ENCODE measurements at places on chromosomes 16 and 17. TPM values are rescaled to one million over a fixed set of nuclear protein-coding genes. Genes with fewer than 3 reads are reported as not detected.

PRAC1 gene
- not detected for total RNA-seq

IGFBP4 gene
- 109 TPM for total RNA-seq

AURKB gene
- 4.5 TPM for total RNA-seq

RNF135 gene
- total RNA-seq = 26.9 TPM

DNA sequence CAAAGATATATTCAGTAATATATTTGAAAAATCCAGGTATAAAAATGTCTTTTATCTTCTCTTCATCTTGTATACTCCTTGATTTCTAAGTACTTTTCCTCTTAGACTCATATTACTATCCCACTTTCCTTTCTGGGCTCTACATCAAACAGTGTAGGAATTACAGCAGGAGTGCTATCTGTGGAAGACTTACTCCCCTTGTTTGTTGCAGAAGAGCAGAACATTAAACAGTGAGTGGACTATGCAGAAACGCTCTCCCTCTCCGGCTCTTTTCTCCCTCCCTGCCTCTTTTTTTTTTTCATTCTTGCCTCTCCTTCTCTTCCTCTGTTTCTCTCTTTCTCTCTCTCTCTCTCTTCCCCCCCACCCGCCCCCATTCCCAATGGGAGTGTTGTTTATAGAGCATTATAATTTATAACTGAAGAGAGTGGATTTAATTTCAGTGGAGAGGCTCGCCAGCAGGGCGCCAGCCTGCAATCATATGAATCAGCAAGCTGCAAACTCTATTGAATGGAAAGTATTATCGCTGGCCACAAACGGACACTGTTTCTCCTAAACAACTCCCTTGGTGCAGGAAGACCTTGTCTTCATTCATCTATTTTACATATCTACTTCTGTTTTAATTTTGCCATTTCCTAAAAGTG is 242.3 kb upstream of the TBX2 start:
- DNase-seq = no peak

DNA sequence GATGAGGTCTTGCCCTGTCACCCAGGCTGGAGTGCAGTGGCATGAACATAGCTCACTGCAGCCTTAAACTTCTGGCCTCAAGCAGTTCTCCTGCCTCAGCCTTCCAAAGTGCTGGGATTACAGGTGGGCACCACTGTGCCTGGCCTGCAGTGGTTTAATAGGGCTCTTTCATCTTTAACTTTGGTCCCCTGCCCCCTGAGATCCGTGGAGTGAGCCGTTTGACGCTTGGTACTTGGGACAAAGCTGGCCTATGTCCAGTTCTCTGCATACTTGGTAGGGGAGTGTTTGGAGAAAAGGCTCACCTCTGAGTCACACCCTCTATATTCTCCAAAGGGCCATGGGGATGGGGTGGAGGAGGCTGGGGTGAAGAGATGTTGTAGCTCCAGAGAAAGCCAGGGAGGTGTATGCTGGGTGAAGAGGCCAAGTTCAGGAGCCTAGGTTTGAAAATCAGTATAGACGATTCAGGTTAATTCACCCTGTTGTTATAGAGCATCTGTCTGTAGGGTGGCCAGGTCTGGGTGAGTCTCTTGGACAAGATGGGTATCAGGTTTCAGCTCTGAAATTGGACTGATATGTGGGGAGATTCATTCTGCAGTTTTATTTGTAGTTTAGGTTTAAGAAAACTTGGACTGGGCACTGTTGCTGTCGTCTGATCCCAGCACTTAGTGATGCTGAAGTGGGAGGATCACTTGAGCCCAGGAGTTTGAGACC is 17.6 kb downstream of the ABCC1 start:
- no peak for DNase-seq

DNA sequence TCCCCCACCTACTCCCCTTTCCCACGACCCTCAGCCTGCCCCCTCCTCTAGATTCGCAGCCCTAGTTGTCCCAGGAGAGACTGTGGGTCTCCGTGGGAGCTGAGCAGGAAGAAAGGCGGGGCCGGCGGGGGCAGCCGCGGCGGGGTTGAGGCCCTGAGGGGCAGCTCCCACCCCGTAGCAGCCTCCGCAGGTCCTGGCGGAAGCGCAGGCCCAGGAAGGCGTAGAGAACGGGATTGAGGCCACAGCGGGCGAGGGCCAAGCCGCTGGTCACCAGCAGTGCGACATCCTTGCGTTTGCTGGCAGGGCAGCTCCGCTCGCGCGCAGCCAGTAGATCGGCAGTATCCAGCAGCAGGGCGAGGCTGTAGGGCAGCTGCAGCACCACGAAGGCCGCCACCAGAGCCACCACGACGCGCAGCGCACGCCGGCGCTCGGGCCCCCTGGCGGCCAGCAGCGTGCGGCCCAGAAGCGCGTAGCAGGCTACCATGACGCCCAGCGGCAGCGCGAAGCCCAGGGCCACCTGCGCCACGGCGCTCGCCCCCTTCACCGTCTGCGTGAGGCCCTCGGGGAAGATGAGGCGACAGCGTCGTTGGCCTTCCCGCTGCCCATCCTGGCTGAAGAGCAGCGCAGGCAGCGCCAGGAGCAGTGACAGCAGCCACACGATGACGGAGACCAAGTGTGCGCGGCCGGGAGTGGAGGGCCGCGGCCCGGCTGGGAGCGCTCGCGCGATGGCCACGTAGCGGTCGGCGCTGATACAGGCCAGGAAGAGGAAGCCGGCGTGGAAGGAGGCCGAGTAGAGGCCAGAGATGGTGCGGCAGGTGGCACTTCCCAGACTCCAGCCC is 1.9 kb downstream of the CCR10 start:
- peak; percentile 97 for DNase-seq

Data from upper lobe of left lung (tissue), 6 donors.